ENCODE measurements at places on chromosomes 5 and 9.

GRCh38 chr5:123701511-123702200 is 189.7 kb downstream of the CSNK1G3 start:
- no peak for DNase-seq

GRCh38 chr9:109428854-109429253 is 69.3 kb downstream of the PTPN3 start:
- no peak for DNase-seq

DNA sequence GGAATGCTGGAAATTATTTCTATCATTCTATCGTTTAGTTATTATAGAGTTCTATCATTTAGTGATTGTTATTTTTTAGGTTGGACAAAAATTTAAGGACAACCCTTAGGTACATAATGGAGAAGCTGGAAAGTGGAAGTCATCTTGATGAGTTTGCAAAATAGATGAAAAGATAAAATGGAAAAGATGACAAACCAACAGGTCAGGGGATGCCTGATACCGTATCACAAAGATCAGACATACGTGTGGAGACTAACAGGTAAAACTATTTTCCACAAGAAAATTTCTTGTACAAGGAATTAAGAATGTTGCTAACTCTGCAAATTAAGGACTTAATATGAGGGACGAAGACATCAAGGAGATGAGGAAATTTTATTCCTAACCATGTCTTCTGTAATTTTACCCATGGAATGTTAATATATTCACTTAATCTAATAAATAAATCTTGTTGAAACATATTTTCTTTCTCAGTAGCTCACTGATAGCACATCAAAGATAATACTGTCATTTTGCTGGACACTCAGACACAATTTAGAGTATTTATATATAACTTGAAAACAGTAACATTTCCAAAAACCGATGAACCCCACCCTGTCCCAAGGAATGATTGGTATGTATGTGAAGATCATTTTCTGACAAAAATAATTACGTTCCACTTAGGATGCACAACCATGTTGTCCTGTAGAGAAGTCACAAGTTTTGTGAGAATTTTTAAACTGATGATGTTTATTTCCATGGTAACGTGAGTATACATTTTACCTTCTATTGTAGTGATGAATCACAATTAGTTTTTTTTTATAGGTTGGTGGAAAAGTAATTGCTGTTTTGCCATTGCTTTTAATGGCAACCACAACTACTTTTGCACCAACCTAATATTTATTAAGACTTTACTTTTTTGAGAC is 2.6 kb downstream of the LURAP1L start:
- no peak for DNase-seq

- DNase-seq: no peak
Measured at GRCh38 chr9:72207278-72207677, 58.0 kb downstream of the GDA start.

DNA sequence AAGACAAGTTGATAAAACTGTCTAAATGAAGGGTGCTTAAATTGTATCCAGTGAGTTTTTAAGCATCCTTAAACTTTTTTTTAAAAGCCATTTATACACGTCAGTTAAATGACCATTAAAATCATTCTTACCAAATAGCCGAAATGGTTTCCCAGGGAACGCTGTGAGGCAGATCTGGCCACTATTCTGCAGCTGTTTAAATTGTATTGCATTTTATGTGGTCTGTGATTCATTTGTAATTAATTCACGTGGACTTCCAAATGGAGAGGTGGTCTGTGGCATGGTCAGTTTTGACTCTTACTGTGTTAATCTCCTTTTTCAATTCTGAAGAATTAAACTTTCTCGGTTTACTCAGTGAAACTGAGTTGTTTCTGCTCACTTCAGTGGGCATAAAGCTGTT is 113.7 kb upstream of the OTULINL start:
- DNase-seq: no peak

- DNase-seq: no peak
Measured at GRCh38 chr5:178323541-178323865, 90.9 kb upstream of the PHYKPL start.

DNA sequence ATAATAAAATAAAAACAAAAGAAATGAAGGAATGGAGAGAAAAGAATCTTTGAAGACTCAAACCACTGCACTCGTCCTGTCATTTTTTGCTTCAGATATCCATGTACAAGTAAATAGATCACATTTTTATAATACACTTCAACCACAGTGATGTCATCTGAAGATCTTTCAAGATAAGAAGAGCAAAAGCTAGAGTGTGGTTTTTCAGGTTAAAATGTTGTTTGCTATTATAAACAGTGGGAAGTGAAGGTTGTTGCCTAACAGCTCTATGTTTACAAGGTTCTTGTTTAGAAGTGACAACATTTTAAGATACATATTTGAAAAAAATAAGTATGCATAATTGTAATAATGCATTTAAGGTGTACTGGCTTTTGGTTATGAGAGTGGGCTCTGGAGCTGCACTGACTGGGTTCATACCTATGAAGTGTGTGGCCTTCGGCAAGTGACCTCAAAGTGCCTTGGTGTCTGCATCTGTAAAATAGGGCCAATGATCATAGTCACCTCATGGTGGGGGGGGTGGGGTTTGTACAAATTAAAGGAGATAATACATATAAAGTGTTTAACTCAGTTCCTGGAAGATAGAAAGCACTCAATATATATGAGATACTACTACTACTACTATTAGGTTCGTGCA is 45.5 kb upstream of the IL7R start:
- DNase-seq: no peak

DNA sequence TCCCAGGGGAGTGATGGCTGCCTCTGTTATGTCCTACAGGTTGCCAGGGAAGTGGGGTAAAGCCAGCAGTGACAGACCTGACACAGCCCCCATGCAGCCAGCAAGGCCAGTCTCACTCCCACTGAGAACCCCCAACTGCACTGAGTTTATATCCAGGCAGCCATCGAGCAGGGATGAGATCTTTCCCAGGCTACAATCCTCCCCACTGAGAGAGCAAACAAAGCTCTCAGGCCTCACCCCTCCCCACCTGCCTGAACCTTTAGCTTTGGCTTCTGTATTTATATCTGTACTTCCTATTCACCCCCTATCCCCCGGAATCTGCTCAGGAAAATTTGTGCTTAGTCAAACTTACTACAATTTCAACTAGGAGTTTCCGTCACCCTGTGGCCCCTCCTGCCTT is 284.1 kb downstream of the FAM170A start:
- DNase-seq: no peak

GRCh38 chr9:70046274-70047070 is 2.8 kb downstream of the MAMDC2 start:
- no peak for DNase-seq

- no peak for DNase-seq
Measured at GRCh38 chr9:127245637-127246164, 18.9 kb upstream of the GARNL3 start.

GRCh38 chr9:116285320-116285719 is 131.7 kb downstream of the PAPPA start:
- DNase-seq: no peak

GRCh38 chr9:132411091-132411508 is 1.1 kb downstream of the CFAP77 start:
- peak; percentile 53 for DNase-seq

DNA sequence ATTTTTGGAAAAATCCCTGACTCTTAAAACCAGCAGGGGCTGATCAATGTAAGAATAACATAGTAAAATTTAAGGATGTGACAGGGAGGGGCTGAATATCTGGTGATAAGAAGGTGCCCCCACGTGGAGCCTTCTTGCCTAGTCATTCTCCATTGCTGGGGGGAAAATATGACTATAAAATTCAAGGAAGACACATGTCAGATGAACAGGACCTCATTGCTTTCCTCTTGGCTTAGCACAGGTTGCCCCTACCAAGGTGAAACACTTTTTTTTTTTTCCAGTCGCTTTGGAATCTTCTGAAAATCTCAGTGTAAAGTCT is 310.9 kb downstream of the EFNA5 start:
- DNase-seq: no peak

GRCh38 chr9:136618580-136619547 is 43.9 kb upstream of the EGFL7 start:
- no peak for DNase-seq

- no peak for DNase-seq
Measured at GRCh38 chr5:105195765-105196164, 1633.2 kb upstream of the NUDT12 start.

- DNase-seq: no peak
Measured at GRCh38 chr9:80890124-80890523, 799.2 kb downstream of the TLE1 start.

GRCh38 chr5:143222287-143223231 is 180.9 kb downstream of the NR3C1 start:
- DNase-seq: no peak

GRCh38 chr5:95711501-95712346 is 19.4 kb upstream of the RHOBTB3 start:
- no peak for DNase-seq

DNA sequence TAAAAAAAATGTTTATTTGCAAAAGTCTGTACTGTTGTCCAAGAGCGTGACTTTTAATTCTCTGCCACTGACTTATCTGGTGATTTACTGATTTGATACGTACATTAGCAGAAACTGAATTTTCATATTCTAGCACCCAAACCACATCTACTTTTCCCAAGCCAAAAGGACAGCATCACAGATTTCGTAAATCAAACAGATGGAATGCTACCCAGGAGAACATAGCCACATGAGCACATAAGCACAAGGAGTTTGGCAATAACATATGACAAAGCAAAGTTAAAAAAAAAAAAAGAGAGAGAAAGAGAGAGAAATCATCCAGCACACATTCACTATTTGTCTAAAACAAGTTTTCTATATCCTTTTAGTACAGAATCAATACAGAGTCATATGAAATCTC is 83.7 kb downstream of the HINT1 start:
- DNase-seq: no peak

DNA sequence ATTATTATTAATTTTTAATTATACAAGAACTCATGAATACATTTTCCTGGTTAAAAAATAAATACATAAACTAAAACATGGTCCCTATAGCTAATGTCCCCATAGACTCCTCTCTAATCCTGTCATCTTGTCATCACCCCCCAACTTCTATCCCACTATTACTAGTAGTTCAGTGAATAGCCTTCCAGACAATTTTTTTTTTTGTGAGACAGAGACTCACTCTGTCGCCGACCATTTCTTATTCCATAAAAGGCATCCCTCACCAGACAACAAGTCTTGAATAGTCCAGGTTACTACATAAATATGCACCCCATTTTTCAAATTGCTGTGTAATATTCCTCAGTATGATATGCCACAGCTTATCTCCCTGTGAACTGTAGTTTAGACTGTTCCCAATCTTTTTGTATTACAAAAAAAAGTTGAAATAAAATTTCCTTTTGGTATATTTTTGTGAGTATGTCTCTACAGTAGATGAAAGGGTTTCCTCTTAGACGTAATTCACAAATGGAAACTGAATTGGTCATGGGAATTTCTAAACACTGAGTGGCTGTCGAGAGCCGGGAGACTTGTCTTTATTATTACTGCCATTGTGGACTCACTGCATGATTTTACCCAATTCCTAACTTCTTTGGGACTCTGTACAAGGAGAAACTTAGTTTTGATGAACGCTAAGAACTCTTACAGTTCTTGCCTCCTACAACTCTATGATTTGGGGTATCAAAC is 6.4 kb upstream of the ABLIM3 start:
- no peak for DNase-seq

DNA sequence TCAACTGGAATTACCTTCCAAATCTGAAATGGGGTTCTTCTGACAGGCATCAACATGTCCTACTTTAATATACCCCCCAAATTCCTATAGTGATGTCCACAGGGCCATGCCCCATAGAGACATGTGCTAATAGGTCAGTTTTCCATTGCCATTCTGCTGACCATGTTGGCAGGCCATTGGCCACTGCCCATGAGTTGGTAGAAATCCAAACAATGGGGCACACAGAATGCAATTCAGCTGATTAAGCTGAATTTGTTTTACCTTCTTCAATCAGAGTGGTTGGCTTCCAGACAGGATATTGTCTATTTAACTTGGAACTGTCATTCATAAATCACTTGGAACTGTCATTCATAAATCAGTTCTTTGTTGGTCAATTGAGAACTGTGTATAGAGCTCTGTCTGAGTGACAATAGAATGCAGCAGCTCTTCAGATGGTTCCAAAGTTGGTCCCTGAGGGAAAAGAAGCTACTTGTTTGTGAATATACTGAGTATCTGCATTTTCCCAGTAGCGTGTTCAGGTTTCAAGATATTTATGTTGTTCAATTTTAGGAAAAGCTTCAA is 336.9 kb downstream of the DRD1 start:
- no peak for DNase-seq
